Activated CD8-positive, alpha-beta T cell treated with anti-CD3 and anti-CD28 coated beads, Interleukin-2, amount 10 ng/mL, durations not matched to agents 7 days and 5 days (primary cell): ENCODE measurements at places on chromosomes 4 and X. TPM values are rescaled to one million over a fixed set of nuclear protein-coding genes. Genes with fewer than 3 reads are reported as not detected.

KIF4A gene
- 44.3 TPM for total RNA-seq

ZNF630 gene
- total RNA-seq = 0.99 TPM

HSFX2 gene
- not detected for total RNA-seq

MAGED4 gene
- 0.13 TPM for total RNA-seq

SUPT20HL1 gene
- total RNA-seq = not detected

ZNF185 gene
- 0.97 TPM for total RNA-seq

RPL9 gene
- total RNA-seq = 1,107 TPM

TEX13C gene
- not detected for total RNA-seq

DUSP21 gene
- not detected for total RNA-seq

PTCHD1 gene
- not detected for total RNA-seq

DNA sequence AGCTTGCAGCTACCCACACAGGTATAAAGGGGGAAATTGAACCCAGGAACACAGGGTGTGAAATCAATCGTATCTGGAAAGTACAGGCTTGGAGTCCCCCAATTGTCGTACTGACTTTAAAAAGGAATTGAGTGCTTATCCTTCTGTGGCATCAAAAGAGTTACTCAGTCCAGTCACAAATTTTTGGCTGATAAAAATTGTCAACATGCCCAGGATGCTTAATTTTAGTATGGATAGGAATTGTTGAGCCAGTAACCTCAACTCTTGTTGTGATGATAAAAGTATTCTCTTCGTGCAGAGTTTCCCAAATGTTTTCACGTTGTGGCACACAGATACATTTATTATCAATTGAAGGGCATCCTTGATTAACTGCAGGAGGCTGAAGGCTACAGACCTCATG, 43.6 kb upstream of the FTHL17 start:
- no peak for DNase-seq
- no peaks in the 10 kb centered on the region for H3K36me3 ChIP-seq
- no peak overlapping the region for H3K4me3 ChIP-seq
- peaks cover 7% of the 10 kb centered on the region for H3K4me1 ChIP-seq
- H3K27me3 ChIP-seq = no peaks in the 10 kb centered on the region
- H3K27ac ChIP-seq = no peak overlapping the region

- peaks cover 13% of the 10 kb centered on the region for H3K36me3 ChIP-seq
- peaks cover 24% of the 10 kb centered on the region for H3K4me1 ChIP-seq
- DNase-seq = peak; percentile 92
- H3K27ac ChIP-seq = peak within 1 kb of the TSS; percentile 96
- peak within 1 kb of the TSS; percentile 85 for H3K4me3 ChIP-seq
Observed at GRCh38 chrX:154490414-154491083, at the start of gene SLC10A3. Gene SLC10A3 (minus strand): TSS chrX:154490629. CDS start chrX:154488940, 1,689 bp downstream.

GRCh38 chrX:19535476-19535875, 20.2 kb upstream of the MAP3K15 start:
- no peaks in the 10 kb centered on the region for H3K27me3 ChIP-seq
- DNase-seq = no peak
- peaks cover 14% of the 10 kb centered on the region for H3K36me3 ChIP-seq
- H3K27ac ChIP-seq = no peak overlapping the region
- H3K4me1 ChIP-seq = no peaks in the 10 kb centered on the region

DNA sequence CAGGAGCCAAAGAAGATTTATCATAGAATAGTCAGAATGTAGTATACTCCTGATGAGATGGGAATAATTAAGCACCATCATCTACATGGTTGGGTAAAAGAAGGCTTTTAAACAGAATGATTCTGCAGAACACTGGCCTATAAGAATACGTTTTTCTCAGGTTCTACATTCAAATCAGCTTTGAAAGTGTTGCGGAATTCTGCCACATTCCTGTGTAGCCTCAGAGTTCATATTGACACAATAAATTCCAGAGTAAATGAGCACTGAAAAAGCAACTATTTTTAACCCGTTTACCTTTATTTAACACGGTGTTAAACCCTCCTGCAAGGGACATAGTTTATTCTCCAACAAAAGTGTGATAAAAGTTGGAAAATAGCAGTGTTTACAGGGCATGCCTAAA, 950.2 kb upstream of the SLIT2 start:
- no peak for DNase-seq
- no peak overlapping the region for H3K27ac ChIP-seq
- H3K27me3 ChIP-seq = no peaks in the 10 kb centered on the region
- H3K36me3 ChIP-seq = no peaks in the 10 kb centered on the region
- no peaks in the 10 kb centered on the region for H3K4me1 ChIP-seq

DNA sequence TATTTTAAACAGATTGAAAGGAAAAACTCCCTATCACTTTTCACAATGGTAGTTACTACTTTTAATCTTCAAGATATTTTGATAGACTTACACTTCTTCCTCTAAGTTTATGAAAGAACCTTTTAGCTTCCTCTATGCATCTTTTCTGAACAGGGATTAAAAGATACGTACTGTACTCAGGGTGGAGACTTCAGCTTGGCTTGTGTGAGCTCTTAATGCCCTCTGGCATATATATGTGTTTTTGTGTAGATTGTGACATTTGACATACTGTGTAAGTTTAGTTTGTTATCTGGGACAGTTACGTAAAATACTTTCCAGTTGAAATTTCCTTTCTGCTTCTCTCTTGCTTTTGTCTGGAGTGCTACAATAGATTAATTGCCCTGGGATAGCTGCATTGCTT, 109.3 kb upstream of the NUDT6 start:
- DNase-seq = no peak
- no peaks in the 10 kb centered on the region for H3K4me1 ChIP-seq
- no peak overlapping the region for H3K4me3 ChIP-seq
- H3K27me3 ChIP-seq = no peaks in the 10 kb centered on the region
- peaks cover 9% of the 10 kb centered on the region for H3K36me3 ChIP-seq

GRCh38 chr4:119933606-119934005, 133.0 kb downstream of the MAD2L1 start:
- no peak for DNase-seq
- H3K4me1 ChIP-seq = no peaks in the 10 kb centered on the region
- no peaks in the 10 kb centered on the region for H3K36me3 ChIP-seq
- H3K27ac ChIP-seq = no peak overlapping the region
- no peaks in the 10 kb centered on the region for H3K27me3 ChIP-seq
- H3K4me3 ChIP-seq = no peak overlapping the region

DNA sequence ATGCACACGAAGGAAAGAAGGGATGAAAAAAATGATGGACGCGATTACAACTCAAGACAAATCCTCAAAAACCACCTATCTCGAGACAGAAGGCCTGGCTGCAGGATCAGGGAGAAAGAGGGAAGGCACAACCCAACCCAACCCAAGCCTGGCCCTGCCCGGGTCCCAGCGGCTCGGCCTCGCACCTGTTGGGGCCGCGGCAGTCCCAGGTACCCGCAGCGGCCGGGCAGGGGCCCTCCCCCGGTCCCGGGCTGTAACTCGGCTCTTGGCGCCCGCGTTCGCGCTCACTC, 464 bp downstream of the RASGEF1B start:
- no peaks in the 10 kb centered on the region for H3K27me3 ChIP-seq
- peaks cover 2% of the 10 kb centered on the region for H3K36me3 ChIP-seq
- peak overlapping the region; percentile 86 for H3K4me3 ChIP-seq
- peak overlapping the region; percentile 83 for H3K27ac ChIP-seq
- H3K4me1 ChIP-seq = peaks cover 35% of the 10 kb centered on the region

DNA sequence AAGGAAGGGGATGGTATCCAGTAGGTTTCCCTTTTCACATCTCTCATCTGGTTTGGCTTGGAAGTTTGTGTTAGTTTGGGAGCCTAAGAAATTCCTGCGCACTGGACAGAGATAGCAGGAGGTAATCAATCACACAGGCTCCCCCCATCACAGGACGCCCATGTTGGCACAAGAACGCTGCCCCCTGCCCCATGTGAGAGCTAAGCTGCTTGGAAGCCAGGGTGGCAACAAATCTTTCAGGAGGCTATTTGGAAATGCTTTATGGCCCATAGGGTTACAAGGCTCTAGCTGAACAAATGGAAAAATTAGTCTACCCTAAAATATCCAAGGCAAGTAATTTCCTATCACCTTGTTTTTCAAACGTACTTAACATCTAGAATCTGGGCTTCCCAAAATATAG, 54.0 kb downstream of the SOD3 start:
- H3K4me1 ChIP-seq = no peaks in the 10 kb centered on the region
- no peak overlapping the region for H3K27ac ChIP-seq
- no peak overlapping the region for H3K4me3 ChIP-seq
- DNase-seq = no peak
- H3K36me3 ChIP-seq = no peaks in the 10 kb centered on the region

GRCh38 chr4:99921174-99921573, 25.2 kb downstream of the DNAJB14 start:
- peak overlapping the region; percentile 21 for H3K27ac ChIP-seq
- no peak overlapping the region for H3K4me3 ChIP-seq
- no peaks in the 10 kb centered on the region for H3K27me3 ChIP-seq
- peaks cover 46% of the 10 kb centered on the region for H3K36me3 ChIP-seq

DNA sequence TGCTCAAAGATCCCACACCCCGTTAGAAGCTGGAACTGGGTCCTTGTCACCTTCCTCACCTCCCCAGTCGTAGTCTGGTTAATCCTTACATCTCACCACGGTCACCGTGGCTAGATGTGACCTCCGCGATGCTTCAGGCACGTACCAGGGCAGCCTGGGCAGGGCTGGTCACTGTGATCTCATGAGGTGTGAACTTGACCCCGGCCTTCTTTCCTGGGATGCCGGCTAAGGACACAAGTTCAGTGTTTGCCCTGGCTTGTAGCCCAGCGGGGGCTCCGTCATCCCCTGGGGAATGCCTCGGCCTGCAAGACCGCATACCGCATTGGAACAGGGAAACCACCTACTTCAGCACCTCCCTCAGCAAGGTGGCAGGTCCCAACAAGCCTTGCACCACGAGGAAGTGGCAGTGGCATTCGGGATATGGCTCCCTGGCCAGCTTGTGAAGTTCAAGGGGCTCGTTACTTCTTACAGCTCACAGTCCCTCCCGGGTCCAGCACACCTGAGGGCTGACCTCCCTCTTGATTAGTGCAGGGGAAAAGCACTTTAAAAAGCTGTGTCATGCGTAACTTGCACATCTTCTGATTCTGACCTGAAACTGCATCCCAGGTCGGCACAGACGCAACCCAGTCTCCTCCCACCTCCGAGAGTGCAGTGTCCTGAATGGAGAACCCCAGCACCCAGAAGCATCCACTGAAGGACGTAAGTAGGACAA, 25.9 kb downstream of the NOP14 start:
- H3K36me3 ChIP-seq = peaks cover 60% of the 10 kb centered on the region
- peak overlapping the region; percentile 84 for H3K4me3 ChIP-seq
- no peaks in the 10 kb centered on the region for H3K27me3 ChIP-seq
- H3K27ac ChIP-seq = peak overlapping the region; percentile 89
- DNase-seq = no peak
- H3K4me1 ChIP-seq = peaks cover 64% of the 10 kb centered on the region

GRCh38 chr4:75142850-75143249, 209.9 kb downstream of the PARM1 start:
- H3K27ac ChIP-seq = no peak overlapping the region
- no peak overlapping the region for H3K4me3 ChIP-seq
- H3K36me3 ChIP-seq = no peaks in the 10 kb centered on the region
- H3K4me1 ChIP-seq = no peaks in the 10 kb centered on the region

GRCh38 chr4:169925678-169926077, 100.5 kb downstream of the MFAP3L start:
- H3K4me1 ChIP-seq = no peaks in the 10 kb centered on the region
- no peak overlapping the region for H3K27ac ChIP-seq
- no peak overlapping the region for H3K4me3 ChIP-seq
- no peaks in the 10 kb centered on the region for H3K36me3 ChIP-seq

DNA sequence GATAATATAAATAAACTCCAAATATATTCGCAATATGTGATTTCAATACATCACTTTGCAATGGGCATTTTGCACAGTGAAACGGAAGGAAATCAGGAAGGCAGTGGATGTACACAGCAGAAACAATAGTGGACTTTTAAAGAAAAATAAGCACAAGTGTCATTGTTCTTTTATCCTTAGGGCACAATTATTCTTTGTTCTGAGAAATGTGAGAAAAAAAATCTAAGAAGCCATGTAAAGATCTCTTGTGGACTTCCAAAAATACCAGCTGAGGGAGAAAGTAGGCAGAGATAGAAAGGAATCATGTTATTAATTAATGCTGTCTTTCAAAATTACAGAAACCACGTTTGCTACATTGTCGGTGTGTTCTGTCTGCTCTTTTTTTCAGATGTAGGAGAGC, 17.6 kb upstream of the PRRG1 start:
- H3K27ac ChIP-seq = no peak overlapping the region
- no peaks in the 10 kb centered on the region for H3K36me3 ChIP-seq
- no peaks in the 10 kb centered on the region for H3K27me3 ChIP-seq
- H3K4me3 ChIP-seq = no peak overlapping the region

DNA sequence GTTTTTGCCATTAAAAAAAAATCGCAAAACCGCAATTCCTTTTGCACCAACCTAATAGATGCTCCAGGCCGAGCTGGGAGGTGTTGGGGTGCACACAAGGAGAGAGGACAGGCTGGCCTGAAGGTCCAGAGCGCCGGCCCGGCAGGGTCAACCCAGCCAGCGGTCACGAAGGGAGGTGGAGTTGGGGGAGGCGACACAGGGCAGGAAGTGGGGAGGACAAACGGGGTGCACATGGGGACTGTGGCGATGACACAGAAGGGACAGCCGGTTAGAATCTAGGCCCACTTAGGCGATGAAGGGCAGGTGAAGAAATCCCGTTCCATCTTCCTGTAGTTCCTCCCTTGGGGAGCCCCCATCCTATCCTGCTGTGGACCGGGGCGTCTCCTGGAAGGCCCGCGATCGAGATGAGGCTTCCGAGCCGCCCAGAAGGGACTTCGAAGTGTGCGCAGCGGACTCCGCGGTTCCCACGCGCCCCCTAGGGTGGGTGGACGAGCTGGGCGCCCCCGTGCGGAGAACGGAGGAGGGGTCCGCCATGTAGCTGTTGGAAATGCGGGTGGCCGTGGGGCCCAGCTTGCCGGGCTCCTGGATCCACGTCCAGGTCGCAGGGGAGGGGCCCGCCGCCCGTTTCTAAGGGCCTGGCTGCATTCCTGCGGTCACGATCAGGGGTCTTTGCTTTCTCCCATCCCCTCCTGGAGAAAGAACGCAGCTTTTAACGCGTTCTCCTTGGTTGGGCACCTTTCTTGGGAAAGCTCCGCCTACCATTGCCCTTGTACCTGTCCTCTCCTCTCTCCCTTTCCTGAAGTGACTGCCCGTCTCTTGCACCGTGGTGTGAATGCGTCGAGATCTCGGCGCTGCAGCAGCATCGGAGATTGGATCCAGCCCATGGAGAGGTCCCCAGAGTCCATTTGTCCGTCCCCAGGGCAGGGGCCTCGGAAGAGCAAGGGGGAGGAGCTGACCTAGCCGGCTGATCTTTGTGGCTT, 17.0 kb upstream of the HPF1 start:
- DNase-seq = no peak
- peaks cover 15% of the 10 kb centered on the region for H3K27me3 ChIP-seq
- H3K4me1 ChIP-seq = peaks cover 5% of the 10 kb centered on the region
- no peak overlapping the region for H3K4me3 ChIP-seq
- H3K36me3 ChIP-seq = no peaks in the 10 kb centered on the region

GRCh38 chr4:132991111-132991510, 158.0 kb upstream of the PCDH10 start:
- DNase-seq = no peak
- no peaks in the 10 kb centered on the region for H3K4me1 ChIP-seq
- no peaks in the 10 kb centered on the region for H3K27me3 ChIP-seq
- no peak overlapping the region for H3K27ac ChIP-seq

GRCh38 chr4:139511320-139511719, 44.7 kb downstream of the SETD7 start:
- H3K4me1 ChIP-seq = no peaks in the 10 kb centered on the region
- H3K27me3 ChIP-seq = no peaks in the 10 kb centered on the region
- no peak overlapping the region for H3K4me3 ChIP-seq
- DNase-seq = no peak
- no peak overlapping the region for H3K27ac ChIP-seq

GRCh38 chr4:157076578-157076947, 613 bp downstream of the GLRB start:
- H3K36me3 ChIP-seq = no peaks in the 10 kb centered on the region
- DNase-seq = no peak
- no peaks in the 10 kb centered on the region for H3K4me1 ChIP-seq
- no peak overlapping the region for H3K4me3 ChIP-seq
- H3K27me3 ChIP-seq = peaks cover 9% of the 10 kb centered on the region
